ENCODE measurements at places on chromosomes 5 and 9.

GRCh38 chr5:112264666-112265065, 154.4 kb downstream of the EPB41L4A start:
- no peak for DNase-seq

GRCh38 chr5:122352331-122352730, 40.3 kb downstream of the SNCAIP start:
- DNase-seq, result no peak

GRCh38 chr9:85603936-85604335, 137.8 kb downstream of the AGTPBP1 start:
- no peak for DNase-seq

DNA sequence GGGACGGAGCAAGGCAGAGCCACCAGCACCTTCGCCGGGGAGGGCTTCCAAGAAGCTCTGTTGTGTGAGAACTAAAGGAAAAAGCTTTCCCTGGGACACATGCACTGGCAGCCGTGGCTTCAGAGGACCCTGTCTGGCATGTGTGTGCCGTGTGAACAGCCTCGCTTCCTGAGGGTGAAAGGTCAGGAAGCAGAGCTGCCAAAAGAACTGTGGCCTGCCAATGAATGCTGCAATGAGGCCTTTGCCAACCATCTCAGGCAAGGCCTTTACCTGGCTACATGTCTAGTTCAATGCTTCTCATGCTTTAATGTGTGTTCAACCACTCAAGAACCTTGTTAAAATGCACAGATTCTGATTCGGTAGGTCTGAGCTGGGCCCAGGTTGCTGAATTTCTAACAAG, 53.5 kb downstream of the NIPSNAP3B start:
- DNase-seq, result no peak

DNA sequence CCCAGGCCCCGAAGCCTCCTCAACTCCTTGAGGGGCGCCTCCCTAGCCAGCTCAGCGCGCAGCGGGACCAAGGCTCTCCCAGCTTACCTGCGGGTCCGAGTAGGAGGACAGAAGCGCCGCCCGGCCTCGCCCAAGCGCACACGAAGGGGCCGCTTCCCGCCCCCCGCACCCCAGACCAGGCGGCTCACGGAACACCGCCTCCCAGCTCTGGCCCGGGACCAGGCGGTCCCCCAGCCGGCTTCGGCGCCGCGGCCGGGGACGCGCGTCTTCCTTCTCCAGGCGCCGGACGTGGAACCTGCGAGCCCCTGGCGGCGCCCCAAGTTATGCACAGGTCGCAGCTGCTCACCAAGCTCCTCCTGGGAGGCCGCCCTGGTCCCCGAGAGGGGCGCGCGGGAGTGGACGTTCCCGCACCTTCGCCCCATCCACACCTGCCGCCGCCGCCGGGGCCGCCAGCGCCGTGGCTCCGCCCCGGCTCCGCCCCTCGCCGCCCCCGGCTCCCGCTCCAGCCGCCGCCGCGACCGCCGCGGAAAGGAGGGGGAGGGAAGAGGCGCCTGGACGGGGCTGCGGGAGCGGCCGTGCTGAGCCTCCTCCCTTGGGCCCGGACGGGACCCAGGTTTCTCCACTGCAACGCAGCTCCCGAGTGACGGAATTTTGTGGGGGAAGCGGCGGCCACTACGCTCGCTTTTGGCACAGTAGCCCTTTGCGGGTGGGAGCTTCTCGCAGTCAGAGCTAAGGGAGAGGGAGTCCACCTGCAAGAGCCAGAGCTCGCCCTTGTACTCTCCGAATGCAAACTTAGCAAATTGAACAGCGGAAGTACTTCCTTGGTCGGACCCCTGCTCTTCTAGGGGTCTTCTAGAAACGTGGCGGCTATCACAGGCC, 77.5 kb upstream of the IFNE start:
- DNase-seq, result no peak

DNA sequence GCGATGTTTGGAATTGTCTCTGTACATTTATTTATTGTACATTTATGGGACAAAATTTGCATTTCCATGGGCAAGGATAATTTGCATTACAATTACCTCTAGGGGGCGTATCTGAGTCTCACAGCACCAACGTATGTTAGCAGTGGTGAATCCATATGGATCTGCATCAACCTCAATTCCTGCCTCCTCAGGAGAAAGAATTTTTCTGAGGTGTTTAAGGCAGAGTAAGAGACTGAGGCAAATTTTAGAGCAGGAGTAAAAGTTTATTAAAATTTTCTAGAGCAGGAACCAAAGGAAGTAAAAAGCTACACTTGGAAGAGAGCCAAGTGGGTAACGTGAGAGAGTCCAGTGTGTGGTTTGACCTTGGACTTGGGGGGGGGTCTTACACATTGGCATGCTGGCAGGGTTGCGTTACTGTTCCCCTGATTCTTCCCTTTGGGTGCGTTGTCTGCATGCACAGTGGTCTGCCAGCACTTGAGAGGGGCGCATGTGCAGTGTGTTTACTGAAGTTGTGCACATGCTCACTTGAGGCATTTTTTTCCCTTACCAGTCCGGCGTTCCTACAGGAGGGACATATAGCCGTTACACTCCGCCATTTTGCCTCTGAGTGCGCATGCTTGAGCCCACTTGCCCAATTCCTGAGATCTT, 21.0 kb upstream of the RAB14 start:
- no peak for DNase-seq

DNA sequence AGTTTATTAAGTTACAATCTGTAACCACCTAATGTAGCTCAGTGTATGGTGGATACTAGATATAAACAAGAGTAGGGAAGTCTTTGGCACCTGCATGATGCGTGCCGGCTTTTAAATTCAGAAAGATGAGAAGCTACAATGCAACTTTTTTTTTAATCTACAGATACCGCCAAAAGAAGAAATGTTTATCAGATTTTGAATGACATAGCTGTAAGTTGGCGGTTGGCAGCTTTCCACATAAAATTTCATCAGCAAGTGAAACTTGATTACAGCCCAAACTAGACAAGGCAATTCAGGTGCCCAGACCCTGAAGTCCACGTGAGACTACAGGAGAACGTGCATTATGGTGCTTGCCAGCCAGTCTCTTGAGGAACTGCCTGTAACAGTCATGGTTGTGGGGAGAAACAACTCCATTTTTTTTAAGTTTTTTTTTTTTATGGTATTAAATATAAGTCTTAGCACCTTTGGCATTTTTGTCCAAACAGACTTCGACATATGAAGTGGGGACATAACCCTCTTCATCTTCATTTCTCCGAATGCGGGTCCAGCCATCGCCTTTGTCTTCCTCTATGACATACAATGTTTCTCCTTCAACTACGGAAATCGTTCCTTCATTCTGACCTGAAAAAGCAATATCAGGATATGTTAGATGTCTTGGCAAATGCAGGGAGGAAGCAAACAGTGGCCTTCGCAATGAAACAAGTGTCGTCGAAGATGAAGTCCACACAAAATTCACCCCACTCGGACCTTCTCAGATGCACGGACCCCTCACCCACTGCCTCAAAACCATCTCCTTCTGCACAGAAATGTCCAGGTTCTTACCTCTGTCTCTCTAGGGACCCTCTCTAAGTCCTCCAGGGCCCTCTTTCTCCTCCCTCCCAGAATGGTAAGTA, 60.4 kb downstream of the USP20 start:
- DNase-seq, result no peak

GRCh38 chr5:139473565-139473964, 2.8 kb downstream of the SMIM33 start:
- DNase-seq, result no peak

DNA sequence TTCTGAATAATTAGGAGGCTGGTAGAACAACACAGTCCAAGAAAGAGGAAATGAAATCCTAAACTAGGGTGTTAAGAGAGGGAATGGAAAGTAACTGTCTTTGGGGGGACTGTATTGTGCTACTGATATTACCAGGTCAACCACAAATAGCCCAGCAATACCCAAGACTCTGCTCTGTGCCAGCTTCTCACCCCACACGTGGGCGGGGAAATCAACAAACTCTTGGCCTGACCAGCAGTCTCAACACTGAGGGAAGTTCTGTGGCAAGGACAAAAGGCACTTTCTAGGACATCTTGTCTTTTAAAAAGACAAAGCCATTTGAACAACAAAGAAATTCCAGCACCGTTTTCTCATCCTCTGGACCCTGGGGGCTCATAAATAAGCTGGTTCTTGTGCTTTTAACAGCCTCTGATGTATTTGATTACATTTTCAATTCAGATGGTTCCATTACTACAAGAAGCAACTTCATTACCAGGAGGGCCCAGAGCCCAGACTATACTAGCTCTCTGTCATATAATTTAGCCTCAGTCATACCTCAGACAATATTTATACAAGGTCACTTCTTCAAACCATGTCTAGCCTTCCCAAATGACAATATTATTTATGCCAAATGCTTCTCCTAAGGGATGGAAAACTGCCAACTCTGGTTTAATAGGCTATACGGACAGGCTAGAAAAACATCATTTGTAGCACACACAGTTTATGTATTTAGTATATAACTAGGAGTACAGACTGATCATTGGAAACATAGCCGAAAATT, 297.8 kb downstream of the CWC27 start:
- DNase-seq, result no peak

- no peak for DNase-seq
These were observed 118.6 kb downstream of the FBXL17 start for GRCh38 chr5:108263338-108263737.

DNA sequence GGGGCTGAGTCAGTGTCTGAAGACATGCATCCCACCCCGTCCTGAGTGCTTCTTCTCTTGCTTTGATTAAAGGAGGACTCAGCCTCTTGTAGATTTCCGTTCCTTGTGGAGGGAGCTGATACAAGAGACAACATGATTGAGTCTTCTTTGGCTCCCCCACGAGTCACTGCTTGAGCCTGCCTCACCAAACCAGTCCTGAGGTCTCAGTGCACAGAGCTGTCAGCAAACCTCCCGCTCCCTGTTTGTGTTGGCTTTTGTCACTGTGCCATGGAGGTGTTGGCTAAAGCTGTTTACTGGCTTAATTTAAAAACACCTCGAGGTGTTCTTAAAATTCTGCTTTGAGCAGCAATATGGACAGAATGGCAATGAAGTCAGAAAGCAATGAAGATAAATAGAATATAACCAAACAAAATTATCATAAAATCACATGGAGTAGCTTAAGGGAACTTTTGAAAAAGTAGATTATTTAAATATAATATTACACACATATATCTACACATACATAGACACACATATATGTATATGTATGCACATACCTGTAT, 234.1 kb upstream of the ANKRD55 start:
- no peak for DNase-seq

DNA sequence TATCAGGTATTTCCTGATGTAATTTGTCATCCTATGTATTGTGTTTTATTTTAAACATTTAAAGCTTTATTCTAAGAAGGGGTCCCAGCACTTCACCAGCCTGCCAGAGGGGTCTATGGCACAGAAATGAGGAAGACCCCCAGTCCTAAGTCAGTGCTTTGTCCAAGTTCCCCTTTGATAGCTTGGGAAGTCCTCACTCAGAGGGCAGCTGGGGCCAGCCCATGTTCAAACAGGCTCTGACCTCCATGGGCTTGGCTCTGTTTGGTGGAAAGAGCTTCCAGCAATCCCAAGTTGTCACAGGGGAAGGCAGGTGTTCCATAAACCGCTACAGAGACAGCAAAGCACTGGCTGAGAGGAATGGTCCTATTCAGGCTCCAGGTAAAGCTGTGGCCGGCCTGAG, 26.6 kb upstream of the AKNA start:
- DNase-seq, result no peak

DNA sequence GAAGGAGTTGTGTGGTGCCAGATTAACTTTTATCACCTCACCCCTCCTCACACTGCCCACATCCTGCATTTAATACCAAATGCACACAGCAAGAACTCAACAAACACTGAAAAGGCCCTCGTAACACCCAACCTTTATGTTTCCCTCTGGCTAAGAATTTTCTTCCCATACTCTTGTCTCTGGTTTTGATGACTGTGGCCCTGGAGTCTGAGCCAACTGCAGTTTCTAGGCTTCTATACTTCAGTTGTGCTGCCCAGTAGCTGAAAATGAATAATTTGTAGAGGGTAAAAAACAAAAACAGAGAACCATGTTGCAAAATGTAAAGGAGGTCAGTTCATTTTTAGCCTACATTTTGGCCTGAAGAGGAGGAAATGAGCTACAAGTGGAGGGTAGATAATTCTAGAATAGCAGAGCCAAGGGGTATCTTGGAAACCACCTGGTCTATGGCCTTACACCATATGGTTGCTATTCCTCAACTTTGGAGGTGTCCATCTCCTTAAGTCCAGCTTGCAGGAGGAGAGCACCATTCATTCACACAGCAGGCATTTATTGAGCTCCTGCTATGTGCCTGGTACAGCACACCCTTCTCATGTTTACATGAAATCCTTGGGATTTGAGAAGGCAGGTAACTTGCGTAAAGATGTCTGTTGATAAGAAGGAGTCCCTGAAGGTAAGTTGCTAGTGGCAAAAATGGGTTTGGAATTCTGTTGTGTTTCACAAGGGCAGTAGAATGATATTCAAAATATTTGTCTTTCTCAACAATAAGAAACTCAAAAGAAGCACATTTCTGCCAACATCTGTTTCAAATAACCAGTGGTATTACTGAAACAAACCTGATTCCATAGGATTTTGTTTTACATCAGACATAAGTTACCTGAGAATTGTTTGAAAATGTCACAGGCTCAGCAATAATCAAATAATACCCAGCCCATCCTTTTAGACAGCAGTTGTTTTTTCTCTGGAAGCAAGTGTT, 83.8 kb upstream of the TNFAIP8 start:
- DNase-seq, result no peak

DNA sequence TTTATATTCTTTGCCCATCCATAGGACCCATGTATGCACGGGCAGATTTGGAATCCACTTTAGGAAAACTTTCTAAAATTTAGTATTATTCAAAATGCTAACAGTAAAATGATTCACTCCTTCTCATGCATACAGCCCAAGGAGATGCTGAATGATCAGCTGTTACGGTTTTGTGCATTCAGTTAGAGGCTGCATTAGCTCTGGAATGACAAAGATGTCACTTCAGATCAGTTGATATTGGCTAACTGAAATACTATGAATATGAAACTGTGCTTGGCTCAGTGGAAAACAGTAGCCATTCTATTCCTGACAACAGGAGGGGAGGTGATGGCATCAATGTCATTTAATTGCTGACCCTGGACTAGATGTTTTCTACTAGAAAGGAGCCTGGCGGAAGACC, 560.7 kb downstream of the ZNF608 start:
- DNase-seq, result no peak

- DNase-seq, result no peak
These were observed 159.1 kb downstream of the ERCC6L2 start for GRCh38 chr9:96034553-96035122.

- no peak for DNase-seq
These were observed 817.8 kb downstream of the MTRR start for GRCh38 chr5:8686707-8687106.

GRCh38 chr5:135386096-135386495, 12.9 kb downstream of the MACROH2A1 start:
- DNase-seq, result no peak

- no peak for DNase-seq
These were observed 7.1 kb upstream of the TEX48 start for GRCh38 chr9:114688909-114689610.

GRCh38 chr5:72234868-72235267, 85.2 kb downstream of the MRPS27 start:
- DNase-seq, result no peak

- no peak for DNase-seq
These were observed 85.6 kb downstream of the MACROH2A1 start for GRCh38 chr5:135313405-135313804.
